ENCODE measurements at places on chromosomes 13 and 19.
A peak's percentile ranks its signal among the peaks of the same experiment; 100 is the strongest.

DNA sequence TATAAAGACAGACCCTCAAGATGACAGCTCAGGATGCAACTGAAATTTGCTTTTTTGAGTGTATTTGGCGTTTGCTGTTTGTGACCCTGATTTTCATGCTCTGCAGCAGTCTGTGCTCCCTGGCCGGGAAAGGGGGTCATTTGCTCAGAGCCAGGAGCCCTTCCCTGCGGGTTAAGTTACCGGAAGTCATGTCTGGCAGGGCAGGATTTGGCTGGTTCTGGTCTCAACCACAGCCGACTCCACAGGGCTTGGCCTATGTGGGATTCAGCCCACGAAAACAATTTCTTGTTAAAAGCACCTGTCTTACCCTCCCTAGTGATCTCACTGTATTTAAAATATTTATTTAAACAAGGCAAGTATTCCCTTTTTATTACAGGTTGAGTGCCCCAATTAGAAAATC is 22.6 kb downstream of the MCF2L start:
- no peak for DNase-seq

GRCh38 chr13:110506859-110507566 is 54.5 kb downstream of the RAB20 start:
- DNase-seq: no peak

DNA sequence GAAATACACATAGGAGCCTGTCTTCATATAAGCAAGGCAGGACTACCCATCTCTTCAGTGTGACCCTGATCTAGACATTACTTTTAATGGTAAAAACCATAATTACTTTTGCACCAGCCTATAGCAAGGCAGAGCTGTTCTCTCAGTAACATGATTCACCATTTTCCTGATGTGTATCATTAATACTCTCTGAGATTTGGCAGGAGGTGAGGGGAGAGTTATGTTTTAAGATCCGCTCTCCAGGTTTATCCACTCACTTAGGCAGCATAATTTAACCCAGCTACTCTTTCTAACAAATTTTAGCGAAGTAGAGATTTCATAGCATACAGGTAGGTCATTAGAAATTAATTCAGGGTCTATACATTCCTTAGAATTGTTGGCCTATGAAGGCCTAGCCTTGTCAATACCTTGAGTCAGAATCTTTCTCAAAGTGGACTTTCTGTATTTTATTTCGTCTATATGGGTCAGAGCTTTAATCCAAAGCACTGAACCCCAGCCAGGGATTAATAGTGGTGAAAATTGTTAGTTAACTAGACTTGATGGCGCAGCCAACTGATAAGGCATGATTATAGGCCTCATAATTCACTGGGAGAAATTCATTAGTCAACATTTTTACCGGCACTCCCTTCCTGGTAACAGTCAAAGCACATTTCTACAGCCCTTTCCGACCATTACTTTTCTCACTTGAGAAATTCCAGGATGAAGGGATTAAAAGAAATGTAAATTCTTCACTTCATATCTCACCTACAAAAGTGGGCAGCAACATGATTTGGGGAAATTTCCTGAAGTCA is 955.1 kb downstream of the DIAPH3 start:
- DNase-seq: no peak

GRCh38 chr19:51803967-51804366 is 9.0 kb downstream of the FPR3 start:
- DNase-seq: no peak

- no peak for DNase-seq
These were observed 17.0 kb downstream of the KANK2 start for GRCh38 chr19:11180346-11180745.

DNA sequence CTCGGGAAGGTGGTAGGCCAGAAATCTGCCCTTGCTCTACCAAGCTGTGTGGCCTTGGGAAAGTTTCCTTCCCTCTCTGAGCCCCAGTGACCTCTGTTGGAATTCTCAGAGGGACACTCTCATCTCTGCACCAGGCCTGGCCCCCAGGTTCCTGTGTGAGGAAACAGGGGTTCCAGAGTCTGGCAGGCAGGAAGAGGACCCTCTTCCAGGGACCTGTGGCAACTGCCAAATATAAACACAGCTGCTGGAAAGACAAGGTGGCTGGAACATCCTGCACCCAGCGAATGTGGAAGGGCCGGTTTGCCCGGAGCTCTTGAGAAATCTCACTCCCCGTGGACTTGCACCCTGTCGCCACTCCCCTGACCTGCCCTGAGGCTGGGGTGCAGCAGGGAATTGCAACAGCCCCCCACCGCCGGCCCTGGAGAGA is 52.8 kb downstream of the GADD45B start:
- no peak for DNase-seq

DNA sequence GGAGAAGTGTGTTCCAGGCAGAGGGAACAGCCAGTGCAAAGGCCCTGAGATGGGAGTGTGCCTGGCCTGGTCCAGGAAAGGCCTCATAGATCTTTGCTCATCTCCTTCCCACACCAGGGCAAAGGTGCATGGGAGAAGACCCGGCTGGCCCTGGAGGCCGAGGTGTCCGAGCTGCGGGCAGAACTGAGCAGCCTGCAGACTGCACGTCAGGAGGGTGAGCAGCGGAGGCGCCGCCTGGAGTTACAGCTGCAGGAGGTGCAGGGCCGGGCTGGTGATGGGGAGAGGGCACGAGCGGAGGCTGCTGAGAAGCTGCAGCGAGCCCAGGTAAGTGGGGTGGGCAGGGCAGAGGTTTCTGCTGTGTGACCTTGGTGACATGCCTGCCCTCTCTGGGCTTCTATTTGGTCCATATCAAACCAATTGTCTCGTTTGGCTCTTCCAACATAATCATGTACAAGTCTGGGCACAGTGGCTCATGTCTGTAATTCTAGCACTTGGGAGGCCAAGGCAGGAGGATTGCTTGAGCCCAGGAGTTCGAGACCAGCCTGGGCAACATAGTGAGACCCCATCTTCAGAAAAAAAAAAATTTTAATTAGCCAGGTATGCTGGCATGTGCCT is 51.1 kb downstream of the KCNC3 start:
- no peak for DNase-seq

DNA sequence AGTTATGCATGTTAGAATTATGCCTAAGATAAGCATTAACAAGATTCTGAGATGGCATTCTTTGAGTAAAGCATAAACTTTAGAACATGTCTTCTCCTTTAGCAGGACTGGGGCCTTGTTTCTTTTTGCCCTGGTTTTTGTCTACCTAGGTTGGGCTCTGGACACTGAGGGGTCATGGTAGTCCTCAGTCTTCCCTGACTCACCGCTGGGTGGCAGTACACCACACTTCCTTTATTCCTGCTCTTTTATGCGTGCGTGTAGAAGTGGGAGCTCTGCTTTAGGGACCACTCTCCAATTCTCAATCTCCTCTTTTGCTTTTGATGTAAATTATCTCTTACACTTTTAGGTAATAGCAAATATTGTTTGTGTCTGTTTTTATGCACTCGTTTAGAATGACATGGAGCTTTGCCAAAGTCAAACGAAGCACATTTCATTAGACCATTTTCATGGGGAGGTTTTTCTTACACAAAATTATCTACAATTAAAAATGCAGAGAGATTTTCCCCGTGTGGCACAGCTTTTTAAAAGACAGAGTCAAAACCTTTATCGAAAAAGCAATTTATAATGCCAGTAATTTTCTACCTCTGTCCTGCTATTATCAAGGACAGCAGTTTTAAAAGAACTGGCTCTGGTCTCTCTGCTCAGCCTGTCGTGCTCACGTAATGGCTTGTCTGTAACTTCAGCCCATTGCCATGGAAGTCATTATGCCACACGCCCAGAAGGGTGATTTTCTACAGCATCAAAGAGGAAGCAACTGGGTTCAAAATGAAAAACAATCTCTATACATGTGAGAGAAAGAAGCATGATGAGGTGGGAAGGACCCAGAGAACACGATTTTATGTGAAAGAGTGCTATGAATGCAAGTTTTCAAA is 413.9 kb downstream of the COG6 start:
- peak; percentile 69 for DNase-seq

DNA sequence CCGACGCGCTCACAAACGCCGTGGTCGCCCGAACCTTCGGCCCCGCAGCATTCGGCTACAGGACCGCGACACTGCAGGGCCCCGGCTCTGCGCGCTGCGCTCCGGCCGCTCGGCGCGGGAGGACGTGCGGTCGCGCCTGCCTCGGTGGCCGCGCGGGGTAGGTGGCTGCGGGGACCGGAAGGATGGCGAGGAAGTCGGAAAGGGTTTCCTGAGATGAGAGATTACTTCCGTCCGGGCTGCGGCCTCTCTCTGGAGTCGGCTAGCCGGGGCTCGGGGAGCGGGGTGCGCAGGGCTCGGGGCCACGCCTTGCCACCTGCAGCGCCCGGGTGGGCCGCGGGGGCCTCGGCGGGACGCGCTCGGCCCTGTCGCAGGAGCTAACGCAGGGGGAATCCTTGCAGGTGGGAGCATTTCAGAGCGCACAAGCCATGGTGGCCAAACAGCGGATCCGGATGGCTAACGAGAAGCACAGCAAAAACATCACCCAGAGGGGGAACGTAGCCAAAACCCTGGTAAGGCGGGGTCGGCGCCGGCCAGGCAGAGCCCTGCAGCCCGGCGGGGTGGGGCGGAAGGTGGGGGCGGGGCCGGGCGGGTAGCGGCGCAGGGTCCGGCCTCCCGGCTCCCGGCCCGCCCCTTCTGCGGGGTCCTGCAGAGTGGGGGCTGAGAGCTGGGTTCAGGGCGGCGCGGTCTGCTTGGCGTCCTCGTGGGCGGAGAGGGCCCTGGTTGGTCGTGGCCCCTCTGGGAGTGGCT is at the start of gene SERP2:
SERP2 (plus strand) TSS at position 224 of the 747 bp plus-strand sequence; CDS start at position 426, 202 bp downstream.
- no peak for DNase-seq

- DNase-seq: no peak
These were observed 1317.0 kb downstream of the PCDH9 start for GRCh38 chr13:65913173-65913572.

- no peak for DNase-seq
These were observed 128.4 kb upstream of the SPRY2 start for GRCh38 chr13:80469105-80469852.

DNA sequence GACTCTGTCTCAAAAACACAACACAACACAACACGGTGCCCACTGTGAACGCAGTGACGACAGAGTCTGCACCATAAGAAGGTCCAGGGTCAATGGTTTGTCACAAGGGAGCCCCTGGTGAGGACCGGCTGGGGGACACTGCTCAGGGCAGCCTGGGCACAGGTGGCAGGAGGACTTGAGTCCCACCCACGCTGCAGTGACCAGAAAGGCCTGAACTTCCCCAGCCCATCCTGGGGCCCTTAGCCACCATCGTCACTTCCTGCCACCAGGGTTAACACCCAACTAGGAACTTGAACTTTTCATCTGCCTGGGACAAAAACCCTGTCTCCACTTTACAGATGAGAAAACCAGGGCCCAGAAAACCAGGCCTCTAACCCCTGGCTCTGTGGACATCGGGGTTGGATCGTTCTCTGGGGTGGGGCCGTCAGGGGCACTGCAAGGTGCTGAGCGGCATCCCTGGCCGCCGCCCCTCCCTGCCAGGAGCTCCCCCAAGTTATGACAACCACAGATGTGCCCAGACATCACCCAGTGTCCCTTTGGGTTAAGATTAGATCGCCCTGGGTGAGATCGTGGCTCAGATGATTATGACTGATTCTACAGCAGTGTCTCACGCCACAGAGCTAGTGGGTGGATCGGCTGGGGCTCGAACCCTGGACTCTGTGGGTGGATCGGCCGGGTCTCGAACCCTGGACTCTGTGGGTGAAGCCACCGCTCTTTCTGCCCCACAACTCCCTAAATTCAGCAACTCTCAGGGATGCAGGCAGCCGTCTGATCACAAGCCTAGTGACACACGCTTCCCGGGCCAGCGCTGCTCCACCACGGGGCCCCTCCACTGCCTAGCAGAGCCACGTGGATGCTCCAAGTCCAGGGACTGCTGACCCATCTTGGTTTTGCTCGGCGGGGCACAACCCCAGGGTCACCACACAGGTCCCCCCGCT is 14.0 kb downstream of the MOB3A start:
- no peak for DNase-seq

GRCh38 chr19:1315470-1316166 is 29.9 kb downstream of the EFNA2 start:
- DNase-seq: peak; percentile 24

GRCh38 chr13:102045731-102046130 is 356.1 kb downstream of the FGF14 start:
- no peak for DNase-seq

DNA sequence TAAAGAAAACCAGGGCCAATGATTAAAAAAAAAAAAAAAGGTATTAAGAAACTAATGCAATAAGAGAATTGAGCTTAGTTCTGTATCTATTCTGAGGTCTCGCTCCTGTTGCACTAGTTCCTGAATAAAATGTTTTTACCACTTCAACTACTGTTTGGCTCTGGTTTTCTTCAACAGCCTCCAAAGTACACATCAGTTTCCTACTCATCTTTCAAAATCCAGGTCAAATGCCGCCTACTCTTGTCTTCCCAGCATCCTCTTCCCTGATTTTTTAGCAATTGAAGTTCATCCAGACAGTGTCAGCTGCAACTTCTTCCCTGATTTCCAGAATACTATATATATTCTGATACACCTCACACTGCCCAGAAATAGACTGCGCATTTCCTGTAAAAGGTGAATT is 1.4 kb upstream of the RCBTB1 start:
- DNase-seq: no peak

GRCh38 chr19:4267101-4267900 is 11.8 kb upstream of the SHD start:
- peak; percentile 50 for DNase-seq

GRCh38 chr19:29837996-29838395 is 26.2 kb downstream of the CCNE1 start:
- DNase-seq: no peak

- DNase-seq: no peak
These were observed 4.5 kb upstream of the PRKD2 start for GRCh38 chr19:46721269-46722003.

DNA sequence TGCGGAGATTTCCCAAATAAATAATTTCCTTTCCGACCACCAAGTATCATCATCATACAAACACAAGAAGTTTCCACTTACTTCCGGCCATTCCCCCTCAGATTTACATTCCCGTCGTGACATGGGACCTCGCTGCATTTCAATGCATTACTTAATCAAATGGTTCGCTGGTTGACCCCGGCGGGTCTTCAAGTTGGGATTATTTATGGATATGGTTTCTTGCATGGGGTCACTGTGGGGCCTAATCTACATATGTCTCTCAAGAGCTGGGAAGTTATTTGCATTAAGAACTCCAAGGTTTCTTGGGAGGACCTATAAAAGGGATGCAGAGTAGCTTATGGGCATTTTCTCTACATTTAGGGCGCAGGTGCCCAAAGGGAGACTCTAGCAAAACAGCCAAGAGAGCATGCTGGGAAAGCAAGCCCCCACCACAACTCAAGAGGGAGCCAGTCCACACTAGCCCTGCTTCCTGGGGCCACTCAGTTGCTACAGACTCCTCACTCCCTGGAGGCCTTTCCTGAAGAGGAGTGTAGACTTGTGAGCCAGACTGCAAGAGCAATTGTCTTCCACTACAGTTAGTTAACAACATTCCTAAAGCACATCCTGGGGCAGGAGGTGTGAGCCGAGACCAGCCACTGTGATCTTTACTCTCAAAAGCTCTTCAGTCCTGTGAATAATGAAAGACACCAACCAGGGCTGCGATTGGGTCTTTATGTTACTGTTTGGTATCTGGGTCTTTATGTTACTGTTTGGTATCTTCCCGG is 125.3 kb downstream of the KATNAL1 start:
- no peak for DNase-seq

Measured in stimulated activated CD4-positive, alpha-beta T cell treated with anti-CD3 and anti-CD28 coated beads, Interleukin-4, amount 100 ng/mL, for 48 hours (primary cell).